ENCODE measurements at places on chromosomes 13 and 19.

DNA sequence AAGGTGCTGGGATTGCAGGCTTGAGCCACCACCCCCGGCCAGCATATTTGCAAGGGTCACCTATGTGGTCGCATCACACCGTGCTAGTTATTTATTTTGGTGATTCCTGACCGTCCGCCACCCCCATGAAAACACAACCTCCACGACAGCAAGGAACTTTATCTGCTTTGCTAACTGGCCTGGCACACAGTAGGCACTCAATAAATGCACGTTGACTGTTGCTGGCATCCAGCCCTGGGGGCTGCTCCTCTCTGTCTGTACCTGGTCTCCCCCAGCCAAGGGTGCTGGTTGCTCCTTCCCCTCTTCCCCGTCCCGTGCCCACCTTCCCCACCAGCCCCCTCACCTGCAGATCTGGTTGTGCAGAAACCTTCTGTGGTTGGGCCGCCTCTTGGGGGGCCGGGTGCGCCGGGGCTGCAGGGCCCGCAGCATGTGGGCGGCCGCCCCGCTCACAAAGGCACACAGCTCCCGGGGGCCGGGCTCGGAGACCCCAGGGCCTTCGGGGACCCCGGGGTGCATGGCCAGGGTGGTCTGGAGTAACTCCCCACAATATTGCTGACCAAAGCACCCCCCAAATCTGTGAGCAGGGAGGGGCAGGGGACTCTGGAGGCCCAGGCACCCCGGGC is 401 bp downstream of the C19orf85 start:
- DNase-seq = no peak

GRCh38 chr13:28671126-28671792 is 12.3 kb downstream of the POMP start:
- no peak for DNase-seq

DNA sequence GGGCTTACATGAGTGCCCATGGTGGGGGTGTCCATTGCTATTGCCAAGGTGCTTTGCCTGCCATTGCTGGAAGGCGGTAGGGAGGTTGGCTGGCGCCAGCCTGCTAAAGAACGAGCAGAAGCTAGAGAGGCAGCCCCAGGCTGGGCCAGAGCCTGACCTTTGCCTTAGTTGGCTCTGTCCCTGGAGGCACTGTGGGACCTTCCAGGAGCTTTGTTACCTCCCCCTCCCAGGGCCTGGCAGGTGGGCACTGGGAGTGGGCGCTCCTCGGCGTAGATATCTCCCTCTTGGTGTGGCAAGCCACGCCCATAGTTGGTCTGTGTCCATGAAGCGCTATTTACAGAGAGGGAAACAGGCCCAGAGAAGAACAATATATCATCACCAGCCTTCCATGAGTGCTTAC is 2.3 kb upstream of the SLC25A42 start:
- DNase-seq = no peak

DNA sequence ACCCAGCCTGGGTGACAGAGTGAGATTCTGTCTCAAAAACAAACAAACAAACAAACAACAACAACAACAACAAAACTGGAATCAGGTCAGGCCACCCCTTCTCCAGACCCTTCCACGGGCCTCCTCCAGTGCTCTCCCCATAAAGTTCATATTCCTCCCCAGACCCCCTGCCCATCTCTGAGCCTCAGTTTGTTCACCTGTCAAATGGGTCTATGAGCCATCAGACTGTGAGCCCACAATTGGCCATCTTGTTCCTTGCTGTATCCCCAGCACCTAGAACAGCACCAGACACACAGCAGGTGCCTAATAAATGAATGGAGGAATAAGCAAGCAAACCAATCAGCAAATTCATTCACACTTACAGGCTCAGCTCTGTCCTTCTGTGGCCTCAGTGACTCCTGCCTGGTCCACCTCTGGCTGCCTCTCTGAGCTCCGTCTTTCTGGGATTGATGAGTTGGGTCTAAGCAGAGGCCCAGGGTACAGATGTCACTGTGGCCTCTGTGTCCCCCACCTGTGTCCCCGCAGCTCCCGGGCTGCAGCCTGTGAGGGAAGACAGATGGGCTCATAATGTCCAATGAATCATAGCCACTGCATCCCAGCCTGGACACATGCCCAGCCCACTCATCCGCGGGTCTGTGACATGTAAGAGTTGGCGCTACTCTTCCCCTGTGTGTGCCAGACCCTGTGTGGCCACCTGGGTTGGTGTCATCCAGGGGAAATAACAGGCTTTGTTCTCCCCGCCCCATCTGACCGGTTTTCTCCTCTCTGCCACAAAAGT is 19.6 kb upstream of the PTPRS start:
- no peak for DNase-seq

DNA sequence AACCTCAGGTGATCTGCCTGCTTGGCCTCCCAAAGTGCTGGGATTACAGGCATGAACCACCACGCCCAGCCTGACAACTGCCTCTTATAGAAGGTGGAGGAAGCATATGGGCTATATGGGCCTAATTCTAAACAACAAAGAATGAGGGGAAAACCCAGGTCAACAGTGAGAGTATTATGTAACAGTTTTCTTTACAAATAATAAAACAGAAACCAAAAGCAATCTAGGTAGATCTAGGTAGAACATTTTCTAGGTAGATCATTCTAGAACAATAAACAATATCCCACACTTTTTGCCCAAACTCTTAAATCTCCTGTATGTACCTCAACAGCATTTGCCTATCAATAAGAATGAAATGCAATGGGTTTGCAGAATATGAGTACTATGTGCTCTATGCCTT is 267.4 kb downstream of the ABCC4 start:
- DNase-seq = no peak
